ENCODE measurements at places on chromosomes 6 and 20.

DNA sequence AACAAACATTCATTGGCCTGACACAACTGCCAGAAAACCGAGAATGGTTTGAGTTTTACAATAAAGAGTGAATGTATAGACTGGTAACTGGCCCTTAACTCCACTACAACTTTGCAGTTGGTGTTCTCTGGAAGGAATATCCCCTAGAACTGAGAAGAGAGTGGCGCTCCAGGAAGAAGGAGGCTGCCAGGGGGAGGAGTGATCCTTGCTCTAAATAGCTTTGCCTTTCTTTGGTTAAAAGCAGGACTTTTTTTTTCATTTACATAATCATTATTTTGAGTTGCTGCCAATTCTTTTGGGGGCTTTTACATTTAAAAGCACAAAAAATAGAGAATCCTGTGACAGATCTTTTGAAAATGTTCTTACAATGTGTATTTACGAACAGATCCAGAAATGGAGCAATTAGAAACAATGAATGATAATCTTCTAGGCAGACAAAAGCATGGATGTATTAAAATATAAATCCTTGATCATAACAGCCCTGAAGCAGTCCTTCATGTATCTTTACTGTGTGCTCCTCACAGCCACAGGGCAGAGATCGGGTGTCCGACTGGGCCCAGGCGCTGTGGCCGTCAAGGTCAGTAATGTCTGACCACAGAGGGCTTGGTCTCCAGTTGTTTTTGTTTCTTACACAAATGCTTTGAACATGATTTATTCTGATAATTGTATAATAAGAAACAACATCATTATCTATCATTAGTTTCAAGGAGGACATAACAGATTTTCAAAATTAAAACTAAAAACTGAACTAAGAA is 612.2 kb downstream of the HDGFL1 start:
- no peak for DNase-seq

- DNase-seq, result no peak
These were observed 660 bp downstream of the STXBP5 start for GRCh38 chr6:147204843-147205311.

GRCh38 chr6:27279513-27280063 is 32.1 kb downstream of the PRSS16 start:
- DNase-seq, result no peak

DNA sequence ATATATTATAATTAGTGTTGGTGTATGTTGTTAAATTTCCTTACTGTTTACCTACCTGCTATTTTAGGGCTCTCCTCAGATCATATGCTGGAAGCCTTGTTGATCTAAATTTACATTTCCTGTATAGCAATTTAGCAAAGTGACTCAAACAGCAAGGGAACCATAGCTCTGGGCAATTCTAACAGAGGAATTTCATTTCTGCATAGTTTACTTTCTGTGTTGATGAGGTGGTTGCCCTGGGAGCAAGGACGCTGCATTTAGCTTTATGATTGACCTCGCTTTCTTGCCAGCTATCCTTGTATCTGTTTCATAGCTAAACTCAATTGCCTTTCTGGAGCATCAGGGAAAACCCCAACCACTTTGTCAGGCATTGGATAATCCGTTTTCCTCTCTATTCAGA is 810.8 kb downstream of the GRIK2 start:
- DNase-seq, result no peak

- DNase-seq, result no peak
These were observed 17.5 kb downstream of the SPDEF start for GRCh38 chr6:34538581-34538980.

DNA sequence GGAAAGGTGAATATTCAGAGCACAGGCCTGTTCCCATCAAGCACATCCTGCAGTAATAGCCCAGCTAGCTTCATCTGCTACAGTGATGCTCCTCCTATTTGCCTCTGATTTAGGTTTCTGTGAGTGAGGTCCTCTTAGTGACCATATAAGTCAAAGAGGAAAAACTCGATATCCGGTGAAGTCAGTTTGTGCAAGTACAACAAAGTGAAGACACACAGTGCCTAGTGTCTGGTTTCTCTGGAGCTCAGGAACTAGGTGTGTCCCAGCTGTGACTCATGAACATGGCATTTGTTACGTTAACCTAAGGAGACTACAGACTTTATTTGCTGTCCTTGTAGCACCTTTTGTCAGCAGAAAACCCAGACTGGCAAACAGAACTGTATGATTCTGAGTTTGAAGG is 33.9 kb downstream of the EDN1 start:
- DNase-seq, result no peak

DNA sequence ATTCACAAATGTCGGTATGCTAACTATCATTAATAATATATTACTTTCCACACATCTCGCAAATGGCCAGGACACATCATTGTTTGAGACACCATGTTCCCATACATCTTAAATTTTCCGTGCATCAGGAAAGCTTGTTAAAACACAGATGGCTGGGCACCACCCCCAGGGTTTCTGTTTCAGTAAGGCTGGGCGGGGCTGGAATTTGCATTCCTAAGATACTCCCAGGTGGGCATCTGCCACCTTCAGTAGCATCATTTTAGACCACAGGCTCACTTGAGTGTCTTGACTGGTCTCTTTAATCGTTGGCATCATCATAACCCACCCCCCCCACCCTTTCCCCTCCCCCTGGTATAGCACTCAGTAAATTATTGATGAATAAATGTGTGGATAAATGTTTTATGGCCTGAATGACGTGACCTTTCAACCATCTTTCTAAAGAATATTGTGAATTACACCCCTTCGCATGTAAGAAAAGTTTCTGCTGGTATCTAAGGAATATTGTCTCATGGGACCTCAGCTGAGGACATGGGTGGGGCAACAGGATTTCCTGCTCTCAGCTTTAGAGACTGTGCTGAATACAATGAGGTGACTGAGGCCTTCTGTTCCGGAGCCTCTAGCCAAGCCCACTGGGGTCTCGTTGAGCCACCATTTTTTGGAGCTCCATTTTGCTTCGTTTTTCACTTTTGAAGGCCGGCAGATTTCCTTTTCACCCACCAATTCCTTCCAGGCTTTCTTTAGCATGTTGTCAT is 124.1 kb upstream of the NEDD9 start:
- no peak for DNase-seq

DNA sequence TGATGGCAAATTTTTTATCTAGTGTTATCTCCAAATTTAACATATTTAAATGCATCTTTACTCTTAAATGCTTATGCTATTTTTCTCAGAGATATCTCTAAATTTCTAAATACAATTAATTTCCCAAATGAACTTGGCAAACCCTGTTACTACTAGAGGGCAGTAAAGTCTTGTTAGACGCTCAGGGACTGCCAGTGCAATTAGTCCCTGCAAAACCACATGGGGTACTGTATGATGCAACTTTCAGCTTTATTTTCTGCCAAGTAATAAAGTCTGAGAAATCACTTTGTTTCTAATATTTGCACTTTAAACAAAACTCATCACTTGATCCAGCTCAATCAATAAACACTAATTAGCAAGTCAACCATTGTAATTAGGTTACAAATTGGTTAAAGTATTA is 76.0 kb upstream of the ADGRB3 start:
- no peak for DNase-seq

- DNase-seq, result no peak
These were observed 83.5 kb downstream of the DHX35 start for GRCh38 chr20:39045676-39046075.

GRCh38 chr6:125733516-125734300 is 15.7 kb upstream of the HEY2 start:
- no peak for DNase-seq

GRCh38 chr20:34876406-34877282 is at the start of gene ACSS2:
TSS of gene ACSS2 (plus strand) at chr20:34876612. CDS start at chr20:34876646, 34 bp downstream.
- DNase-seq, result peak; percentile 89

- no peak for DNase-seq
These were observed 57.0 kb upstream of the CD93 start for GRCh38 chr20:23143098-23143497.

GRCh38 chr20:13784271-13784892 is 337 bp downstream of the ESF1 start:
- peak; percentile 36 for DNase-seq

DNA sequence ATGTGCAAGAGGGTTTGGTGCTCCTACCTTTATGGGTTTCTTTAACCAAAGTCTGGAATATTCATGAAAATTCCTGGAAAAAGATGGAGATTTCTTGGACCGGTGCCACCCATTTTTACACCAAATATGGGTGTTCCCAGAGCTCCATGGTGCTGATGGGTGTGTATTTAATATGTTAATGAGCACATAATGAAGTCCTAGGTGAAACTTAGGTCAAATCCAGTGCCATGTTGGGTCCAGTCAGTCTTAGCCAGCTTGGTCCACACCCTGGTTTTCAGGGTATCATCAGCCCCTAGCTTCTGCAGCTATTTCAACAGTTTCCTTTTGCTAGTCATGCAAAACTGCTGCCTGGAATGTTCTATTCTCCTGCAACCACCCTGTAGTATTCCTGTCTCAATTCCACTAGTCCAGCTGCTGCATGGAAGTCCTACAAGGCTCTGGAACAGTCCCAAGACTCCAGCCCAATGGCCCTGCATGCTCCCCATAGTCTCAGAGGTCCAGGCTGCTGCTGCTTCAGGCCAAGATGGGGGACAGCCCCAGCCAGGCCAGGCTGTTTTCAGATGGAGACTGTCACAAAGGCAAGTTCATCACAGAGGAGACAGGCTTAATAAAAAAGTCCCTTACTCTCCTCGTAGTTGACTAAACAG is 31.8 kb downstream of the CST9L start:
- no peak for DNase-seq

DNA sequence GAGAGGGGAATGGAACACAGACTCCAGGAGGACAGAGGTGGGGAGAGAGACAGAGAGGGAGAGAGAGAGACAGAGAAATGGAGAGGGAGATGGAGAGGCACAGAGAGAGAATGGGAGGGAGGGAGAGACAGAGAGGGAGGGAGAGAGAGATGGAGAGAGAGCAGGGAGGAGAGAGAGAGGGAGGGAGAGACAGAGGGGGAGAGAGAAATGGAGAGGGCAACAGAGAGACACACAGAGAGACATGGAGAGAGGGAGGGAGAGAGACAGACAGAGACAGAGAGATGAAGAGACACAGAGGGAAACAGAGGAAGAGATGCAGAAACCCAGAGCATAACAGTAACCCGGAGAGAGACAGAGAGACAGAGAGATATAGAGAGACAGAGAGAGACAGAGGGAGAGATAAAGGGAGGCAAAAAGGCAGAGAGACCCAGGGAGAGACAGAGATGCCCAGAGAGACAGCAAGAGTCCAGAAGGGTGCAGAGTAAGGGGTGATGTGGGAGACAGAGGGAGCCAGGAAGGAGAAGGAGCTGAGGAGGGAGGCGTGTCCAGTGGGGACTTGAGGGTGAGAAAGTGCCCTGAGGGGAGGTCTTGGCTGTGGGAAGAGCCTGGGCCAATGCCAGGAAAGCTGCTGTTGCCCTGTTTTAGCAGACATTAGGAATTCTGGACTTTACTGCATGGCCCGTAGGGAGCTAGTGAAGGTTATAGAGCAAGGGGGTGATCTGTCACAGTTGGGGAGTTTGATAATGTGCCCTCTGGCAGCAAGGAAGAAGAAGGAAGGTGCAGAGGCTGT is 78.3 kb downstream of the SRC start:
- DNase-seq, result no peak

GRCh38 chr20:47353239-47353691 is 3.2 kb downstream of the ZMYND8 start:
- DNase-seq, result no peak

DNA sequence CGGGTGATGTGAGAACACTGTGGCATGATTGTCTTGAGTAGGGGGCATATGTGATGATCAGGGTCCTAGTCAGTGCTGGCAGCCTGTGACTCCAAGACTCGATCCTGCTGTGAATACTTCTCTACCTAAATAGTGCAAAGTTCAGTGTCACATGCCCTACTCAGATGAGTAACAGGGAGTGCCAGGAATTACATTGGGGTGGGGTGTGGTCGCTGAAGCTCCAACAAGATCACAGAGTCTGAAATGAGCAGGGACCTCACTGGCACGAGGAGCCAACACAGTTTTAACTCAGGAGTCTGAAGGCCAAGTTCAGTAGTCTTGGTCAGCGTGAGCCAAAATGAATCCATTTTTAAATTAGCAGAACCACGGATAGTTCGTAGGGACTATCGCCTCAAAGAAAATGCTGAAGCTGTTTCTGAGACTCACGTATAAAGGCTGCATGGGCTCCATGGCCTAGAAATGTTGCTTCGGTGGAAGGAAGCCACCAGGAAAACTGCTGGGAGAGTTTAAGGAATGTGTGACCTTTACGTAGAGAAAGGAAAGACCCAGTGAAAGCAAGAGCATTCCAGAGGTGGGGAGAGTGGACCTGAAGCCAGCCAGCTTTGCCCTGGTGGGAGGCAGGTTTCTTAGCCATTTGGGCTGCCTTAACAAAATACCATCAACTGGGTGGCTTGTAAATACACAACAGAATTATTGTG is 72.2 kb downstream of the RPP40 start:
- no peak for DNase-seq

DNA sequence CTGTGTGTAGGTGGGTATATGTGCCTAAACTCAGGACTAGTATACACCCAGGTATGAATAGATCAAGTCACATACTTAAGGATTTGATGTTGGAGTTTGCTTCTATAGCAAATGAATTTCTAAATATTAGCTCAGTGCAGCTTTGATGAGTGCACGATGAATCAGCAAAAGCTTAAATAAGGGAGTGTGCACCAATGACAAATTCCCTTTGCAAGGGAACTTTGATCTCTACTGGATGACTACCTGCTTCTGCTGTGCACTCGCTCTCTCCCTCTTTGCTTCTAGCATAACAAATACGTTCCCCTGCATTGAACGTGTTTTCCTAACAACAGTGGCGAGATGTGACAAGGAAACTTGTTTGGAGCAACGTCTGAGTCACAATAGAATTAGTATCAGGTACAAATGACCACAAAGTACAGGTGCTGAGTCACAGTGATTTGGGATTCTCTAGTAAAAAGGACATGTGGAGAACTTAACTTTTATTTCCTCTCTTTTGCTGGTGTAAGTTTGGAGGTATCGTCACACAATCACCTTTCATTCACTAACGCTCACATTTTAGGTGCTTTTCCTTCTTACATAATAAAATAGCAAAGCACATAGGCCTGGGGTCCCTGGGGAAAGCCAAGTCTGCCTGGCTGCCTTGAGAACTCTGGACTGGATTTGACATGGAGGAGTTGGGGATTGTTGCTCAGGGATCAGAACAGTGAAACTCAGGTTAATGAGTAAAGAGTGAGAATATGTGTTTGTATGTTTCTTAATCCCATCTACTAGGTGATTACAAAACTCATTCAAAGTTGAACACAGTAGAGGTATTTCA is 49.7 kb downstream of the KLHL31 start:
- DNase-seq, result no peak

DNA sequence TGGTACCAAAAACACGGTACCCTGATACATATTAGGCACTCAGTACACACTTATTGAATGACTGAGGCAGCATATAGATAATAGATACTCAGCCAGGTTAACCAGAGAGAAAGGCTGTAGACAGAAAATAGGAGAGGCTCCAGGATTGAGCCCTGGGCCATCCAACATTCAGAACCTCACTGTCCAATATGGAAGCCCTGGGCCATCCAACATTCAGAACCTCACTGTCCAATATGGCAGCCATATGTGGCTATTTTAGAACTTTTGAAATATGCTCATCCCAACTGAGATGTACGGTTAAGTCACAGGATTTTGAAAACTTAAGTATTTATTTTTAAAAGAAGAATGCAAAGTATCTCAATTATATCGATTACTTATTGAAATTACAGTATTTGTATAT is 142.5 kb upstream of the ID4 start:
- DNase-seq, result no peak

- no peak for DNase-seq
These were observed 47.8 kb upstream of the ARMC2 start for GRCh38 chr6:108800427-108800864.
